ENCODE measurements at places on chromosomes 12 and 14.

GRCh38 chr12:7788294-7788660 lies 925 bp upstream of the NANOG start:
- DNase-seq: no peak

DNA sequence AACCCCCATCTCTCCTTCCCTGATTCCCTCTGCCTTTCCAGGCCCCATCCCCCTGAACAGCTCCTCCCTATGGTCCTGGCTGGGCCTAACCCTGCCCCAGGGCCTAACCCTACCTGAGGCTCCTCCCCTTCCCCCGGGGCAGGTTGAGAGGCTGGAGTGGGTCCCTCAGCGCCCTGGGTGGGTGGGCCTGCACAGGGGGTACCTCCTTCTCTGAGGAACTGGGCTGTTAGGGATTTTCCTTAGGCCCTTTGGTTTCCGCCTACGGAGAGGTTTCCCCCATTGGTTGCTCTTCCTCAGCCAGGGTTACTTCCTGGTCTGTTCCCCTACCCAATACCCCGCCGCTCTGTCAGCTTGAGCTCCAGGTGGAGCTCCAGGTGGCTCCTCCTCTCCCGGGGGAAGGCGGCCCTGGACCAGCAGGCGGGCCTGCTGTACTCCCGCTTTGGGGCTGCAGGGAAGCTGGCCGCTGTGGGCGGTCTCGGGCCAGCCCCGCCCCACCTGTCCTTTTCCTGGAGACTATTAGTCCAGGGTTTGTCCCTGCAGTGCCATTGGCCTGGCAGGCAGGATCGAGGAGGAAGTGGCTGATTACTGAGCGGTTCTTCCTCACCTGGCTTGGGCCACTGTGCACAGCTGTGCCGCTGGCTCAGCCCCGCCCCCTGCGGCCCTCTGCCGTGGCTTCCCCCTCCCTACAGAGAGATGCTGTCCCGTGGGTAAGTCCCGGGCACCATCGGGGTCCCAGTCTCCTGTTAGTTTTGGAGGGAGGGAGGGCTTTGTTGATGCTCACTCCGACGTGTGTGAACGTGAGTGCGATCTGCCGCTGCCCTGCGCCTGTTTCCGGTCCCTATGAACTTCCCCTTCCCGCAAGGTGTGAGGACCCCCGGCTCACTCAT lies 2.5 kb downstream of the C12orf57 start:
- DNase-seq: no peak

- no peak for DNase-seq
Observed at GRCh38 chr14:59582845-59583509, 6.4 kb upstream of the CCDC175 start.

- no peak for DNase-seq
Observed at GRCh38 chr14:75769047-75769685, 108.1 kb downstream of the TTLL5 start.

DNA sequence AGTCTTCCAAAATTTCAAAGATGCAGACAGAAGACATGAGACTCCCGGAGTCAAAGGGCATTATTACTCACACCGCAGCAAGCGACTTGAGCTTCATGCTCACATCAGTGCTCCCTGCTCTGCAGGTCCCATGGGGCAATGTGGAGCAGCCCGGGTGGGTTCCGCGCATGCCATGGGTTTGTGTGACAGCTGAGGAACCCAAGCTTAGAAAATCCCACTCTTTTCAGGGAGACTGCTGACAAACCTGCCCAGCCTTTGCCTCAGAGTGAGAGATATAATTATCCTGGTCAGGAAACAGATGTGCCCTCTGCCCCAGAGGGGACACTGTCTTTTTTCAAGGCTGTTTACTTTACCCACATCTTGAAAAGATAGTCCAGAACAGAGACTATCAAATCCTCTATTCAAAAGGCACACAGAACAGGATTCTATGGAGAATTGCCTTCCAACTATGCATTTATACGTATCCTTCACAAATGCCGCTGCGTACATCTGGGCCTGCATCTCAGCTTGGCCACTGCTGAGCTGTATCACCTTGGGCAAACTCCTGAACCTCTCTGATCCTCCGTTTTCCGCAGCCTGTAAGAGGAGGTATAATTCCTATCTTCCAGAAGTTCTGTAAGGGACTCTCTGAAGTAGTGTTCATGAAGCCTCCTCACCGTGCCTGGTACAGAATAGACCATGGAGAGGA lies 16.0 kb downstream of the C14orf132 start:
- no peak for DNase-seq

- DNase-seq: no peak
Observed at GRCh38 chr14:71688576-71688975, 243.7 kb upstream of the RGS6 start.

DNA sequence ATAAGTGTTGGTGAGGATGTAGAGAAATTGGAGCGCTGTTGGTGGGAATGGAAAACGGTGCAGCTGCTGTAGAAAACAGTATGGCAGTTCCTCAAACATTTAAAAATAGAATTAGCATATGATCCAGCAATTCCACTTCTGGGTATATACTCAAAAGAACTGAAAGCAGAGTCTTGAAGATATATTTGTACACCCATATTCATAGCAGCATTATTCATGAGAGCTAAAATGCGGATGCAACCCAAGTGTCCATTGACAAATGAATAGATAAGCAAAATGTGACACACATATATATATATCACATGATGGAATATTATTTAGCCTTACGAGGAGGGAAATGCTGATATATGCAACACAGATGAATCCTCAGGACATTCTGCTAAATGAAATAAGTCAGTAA lies 84.7 kb upstream of the CEP83 start:
- no peak for DNase-seq

DNA sequence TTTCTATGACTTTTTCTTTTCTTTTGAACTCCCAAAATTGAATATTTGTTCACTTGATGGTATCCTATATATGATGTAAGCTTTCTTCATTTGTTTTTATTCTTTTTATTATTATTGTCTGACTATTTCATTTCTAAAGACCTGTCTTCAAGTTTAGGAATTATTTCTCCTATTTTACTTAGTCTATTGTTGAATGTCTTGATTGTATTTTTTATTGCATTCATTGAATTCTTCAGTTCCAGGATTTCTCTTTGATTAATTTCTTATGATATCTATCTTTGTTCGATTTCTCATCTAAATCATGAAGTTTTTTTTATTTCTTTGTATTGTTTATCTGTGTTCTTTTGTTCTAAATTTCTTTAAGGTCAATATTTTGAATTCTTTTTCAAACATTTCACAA lies 238.8 kb downstream of the TTC6 start:
- DNase-seq: no peak

GRCh38 chr12:95700316-95700785 lies 90.2 kb downstream of the NTN4 start:
- no peak for DNase-seq

DNA sequence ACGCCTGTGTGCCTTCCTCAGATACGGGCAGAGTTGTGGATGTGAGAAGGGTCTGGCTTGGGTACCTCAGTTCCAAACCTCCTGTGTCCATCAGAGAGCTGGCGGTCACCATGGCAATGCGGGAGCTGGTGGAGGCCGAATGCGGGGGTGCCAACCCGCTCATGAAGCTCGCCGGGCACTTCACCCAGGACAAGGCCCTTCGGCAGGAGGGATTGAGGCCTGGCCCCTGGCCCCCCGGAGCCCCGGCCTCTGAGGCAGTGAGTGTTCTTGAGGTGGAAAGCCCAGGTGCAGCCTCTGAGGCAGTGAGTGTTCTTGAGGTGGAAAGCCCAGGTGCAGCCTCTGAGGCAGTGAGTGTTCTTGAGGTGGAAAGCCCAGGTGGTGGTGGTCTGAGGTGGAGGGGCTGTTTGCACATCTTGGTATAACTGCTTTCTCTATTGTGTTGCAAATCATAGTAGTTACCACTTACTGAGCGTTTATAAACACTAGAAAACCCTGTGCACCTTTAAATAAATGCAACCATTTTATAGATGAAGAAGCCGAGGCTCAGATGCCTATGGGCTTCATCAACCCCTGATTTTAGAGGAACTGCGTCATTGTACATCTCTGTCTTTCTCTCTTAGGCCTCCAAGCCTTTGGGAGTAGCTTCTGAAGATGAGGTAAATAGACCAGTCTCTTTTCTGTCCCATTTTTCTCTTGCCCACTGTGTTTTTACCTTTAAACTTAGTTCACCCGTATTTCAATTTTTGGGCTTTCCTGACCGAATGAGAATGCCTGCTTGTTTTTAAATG lies 976 bp downstream of the PEX5 start:
- no peak for DNase-seq

DNA sequence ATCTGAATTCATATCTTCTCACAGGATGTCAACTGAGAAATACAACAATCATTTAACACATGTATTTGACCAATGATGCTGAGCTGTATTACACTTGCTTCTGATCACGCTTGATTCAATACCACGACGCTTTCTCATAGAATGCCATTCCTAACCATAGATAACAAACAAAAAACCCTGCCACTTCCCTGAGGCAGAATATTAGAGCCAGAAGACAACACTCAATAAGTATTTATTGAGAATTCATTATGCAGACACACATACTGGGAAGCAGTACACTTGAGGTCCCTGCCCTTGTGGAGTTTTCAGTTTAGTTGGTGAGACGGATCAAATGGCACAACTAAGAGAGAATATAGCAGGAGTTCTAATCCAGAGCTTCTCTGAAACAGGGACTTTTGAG lies 32.4 kb downstream of the BLTP3B start:
- DNase-seq: no peak

- no peak for DNase-seq
Observed at GRCh38 chr14:75022655-75023054, 19.9 kb downstream of the EIF2B2 start.

GRCh38 chr14:90381999-90382451 lies 14.8 kb upstream of the CALM1 start:
- DNase-seq: no peak

GRCh38 chr14:83301791-83302190 lies 1768.1 kb upstream of the SEL1L start:
- DNase-seq: no peak

- DNase-seq: no peak
Observed at GRCh38 chr12:3319723-3320492, 171.1 kb upstream of the PRMT8 start.

DNA sequence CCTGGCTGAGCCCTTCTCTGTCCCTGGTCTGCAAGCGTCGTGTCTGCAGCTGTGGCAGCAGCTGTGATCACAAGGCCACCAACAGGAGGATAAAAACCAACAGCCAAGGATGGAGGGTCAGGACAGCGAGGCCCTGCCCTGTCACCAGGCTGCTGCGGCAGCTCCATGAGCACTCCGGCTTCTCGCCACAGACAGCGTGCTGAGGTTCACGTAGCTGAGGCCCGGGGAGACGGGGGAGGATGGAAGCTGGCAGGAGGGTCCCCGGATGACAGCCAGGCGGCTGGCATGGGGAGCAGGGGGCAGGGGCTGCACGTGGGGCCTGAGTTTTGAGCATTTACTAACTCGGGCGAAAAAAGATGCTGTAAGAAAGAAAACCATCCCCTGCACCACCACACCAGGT lies 5.4 kb downstream of the XRCC3 start:
- DNase-seq: no peak

GRCh38 chr12:126430921-126431320 lies 1365.7 kb downstream of the AACS start:
- DNase-seq: no peak

- no peak for DNase-seq
Observed at GRCh38 chr12:114760151-114760877, 76.3 kb upstream of the TBX3 start.

DNA sequence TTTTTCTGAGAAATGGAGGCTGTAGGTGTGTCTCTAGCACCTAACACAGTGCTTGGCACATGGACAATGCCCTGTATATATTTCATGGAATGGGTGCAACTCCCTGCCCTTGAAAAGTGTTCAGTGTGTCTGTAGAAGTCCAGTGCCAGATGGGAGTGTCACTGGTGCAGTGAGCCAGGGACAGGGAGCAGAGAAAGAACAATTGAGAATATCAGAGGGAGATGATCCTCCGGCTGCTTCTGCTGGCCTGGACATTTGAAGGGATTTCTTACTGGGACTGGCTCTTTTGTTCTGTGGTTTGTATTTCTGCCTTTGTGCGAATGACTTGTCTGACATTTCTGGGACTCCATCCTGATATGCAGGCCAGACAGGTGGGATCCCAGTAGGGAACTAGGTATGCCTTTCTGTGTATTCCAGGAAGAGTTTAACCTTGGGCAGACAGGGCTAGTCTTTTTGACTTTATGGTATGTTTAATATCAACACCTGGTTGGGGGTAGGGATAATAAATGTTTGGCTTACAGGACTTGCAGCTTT lies 328.0 kb downstream of the NRXN3 start:
- DNase-seq: no peak

- no peak for DNase-seq
Observed at GRCh38 chr12:127489061-127489460, 777.9 kb upstream of the TMEM132C start.

- no peak for DNase-seq
Observed at GRCh38 chr14:36424478-36425102, 95.4 kb downstream of the NKX2-1 start.

GRCh38 chr14:36052063-36052462 lies 124.5 kb downstream of the PTCSC3 start:
- DNase-seq: no peak

DNA sequence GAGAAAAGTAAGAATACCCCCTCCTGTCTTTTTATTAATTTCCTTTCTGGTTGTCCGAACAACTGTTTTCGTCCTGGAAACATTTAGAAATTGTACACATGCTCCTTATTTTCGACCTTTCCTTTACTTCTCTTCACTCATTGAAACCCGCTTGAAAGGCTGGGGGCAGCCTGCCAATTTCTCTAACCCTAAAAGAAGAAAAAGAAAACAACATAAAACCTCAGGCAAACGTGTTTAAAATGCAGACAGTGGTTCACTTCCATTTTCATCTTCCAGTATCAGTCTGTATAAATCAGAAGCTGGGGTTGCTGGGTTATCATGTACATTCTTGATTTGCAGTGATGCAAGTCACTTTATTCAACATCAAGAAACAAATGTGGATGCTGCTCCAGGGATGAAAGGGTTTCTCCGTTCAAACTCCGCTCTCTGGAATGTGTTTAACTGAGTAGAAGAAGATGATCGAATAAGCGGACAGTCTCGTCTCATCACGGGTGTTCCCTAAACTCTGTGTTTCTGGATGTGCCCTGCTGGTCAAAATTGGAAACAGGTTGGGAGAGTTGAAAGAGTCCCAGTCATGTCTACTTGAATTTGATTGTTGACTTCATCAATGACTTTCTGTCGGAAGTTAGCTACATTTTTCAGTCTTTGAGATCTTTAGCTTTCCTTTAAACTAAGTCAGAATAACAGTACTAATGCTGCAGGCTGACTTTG lies 1042.2 kb downstream of the BCL11B start:
- no peak for DNase-seq

- no peak for DNase-seq
Observed at GRCh38 chr14:71063351-71063750, 156.1 kb downstream of the PCNX1 start.

- no peak for DNase-seq
Observed at GRCh38 chr12:49041036-49041880, 19.3 kb downstream of the KMT2D start.

DNA sequence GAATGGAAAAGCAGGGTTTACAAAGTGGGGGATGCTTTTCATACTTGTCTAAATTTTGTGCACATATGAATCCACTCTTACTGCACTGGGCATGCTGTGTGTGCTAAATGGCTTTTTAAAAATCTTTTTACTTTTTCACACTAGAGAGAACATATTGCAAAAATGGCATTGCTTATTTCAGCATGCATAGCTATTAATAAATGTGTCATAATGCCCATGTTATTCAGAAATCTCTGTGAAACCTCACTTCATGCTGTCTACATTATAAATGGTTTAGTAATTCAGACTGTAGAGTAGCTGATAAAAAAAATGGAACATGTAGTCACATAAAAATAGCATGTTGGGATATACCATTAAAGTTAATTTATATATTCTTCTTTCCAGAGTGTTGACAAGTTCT lies 593.8 kb downstream of the RPL10L start:
- DNase-seq: no peak
